ENCODE measurements at places on chromosomes 7 and 10. TPM values are rescaled to one million over a fixed set of nuclear protein-coding genes. Genes with fewer than 3 reads are reported as not detected.

- DNase-seq = no peak
Measured at GRCh38 chr10:43044961-43045621, 31.8 kb upstream of the RET start.

- DNase-seq = peak; percentile 66
Measured at GRCh38 chr7:151018421-151019129, 5.7 kb downstream of the ATG9B start.

- no peak for DNase-seq
Measured at GRCh38 chr7:57203161-57203791, 71.0 kb upstream of the ZNF479 start.

DNA sequence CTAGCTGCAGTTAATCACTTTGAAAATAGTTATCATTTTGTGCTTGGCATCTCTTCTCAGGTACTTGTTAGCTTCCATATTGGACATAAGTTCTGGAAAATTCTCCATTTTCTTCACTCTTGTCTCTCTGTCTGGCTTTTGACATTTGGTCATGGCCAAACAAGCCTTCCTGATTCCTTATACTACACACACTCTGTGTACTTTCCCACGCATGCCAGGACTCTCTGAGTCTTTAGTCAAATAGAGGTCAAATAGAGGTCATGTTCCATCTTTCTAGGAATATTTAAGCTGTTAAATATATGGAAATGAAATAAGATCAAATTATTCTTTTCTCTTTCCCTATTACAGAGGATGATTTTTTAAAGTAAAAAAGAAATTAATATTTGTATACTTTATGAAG, 235.5 kb upstream of the PLXDC2 start:
- no peak for DNase-seq

GRCh38 chr10:54402576-54402975, 398.5 kb downstream of the PCDH15 start:
- DNase-seq = no peak

- DNase-seq = no peak
Measured at GRCh38 chr7:157008206-157009169, 2.0 kb downstream of the MNX1 start.

- DNase-seq = no peak
Measured at GRCh38 chr10:72260239-72260975, 13.3 kb upstream of the DDIT4 start.

DNA sequence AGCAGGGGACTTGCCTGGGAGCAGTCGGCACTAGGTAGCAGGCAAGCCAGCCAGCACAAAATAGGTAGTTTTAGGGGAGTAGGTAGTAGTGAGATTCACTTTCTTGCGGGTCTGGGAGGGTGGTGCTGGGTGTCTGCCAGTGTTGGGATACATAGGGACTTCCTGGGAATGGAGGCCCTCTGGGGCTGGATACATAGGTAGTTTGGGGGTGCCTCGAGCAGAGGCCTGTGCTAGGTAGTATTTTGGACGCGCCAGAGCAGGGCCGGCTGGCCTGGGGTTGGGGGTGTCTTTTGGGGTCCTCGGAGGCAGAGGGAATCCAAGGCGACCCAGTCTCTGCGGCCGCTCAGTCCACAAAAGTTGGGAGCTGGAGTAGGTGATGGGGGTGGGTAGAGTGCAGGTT, 2.0 kb upstream of the HOXA3 start:
- no peak for DNase-seq

DNA sequence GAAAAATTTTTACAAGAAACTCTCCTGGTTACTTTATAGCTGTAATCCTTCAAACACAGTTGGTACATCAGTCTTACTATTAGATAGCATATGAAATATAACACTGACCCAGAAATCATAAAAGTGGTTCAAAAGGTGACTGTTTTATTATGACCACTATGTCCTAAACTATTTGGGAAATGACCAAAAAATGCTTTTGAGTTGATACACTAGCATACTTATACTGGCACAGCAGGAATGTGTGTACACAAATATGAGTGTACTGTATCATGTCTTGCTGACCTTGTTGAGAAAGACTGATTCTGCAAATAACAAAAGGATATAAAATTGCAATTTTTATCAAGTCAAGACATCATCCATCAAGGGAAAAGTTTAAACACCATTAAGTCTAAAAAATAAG, 24.3 kb downstream of the CSTF2T start:
- DNase-seq = no peak

DNA sequence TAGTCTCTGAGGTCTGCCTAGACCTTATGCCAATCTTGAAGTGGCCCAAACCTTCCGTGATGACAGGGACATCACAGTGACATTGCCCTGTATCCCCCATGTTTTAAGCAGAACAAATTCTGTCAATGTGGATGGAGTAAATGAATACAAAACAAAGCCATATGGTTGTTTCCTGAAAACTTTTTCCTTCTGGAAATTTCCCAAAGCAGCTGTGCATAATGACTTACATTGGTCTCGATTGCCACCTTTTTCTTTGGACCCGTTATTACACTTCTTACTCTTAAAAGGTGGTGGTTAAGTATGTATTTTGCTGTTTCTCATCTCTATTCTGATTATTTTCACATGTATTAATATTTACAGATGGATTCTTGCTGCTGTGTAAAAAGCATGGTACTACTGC, 411.2 kb upstream of the KLF6 start:
- no peak for DNase-seq

- DNase-seq = no peak
Measured at GRCh38 chr7:24911213-24911603, 68.8 kb downstream of the OSBPL3 start.

- no peak for DNase-seq
Measured at GRCh38 chr10:8043569-8044306, 10.8 kb upstream of the GATA3 start.

DNA sequence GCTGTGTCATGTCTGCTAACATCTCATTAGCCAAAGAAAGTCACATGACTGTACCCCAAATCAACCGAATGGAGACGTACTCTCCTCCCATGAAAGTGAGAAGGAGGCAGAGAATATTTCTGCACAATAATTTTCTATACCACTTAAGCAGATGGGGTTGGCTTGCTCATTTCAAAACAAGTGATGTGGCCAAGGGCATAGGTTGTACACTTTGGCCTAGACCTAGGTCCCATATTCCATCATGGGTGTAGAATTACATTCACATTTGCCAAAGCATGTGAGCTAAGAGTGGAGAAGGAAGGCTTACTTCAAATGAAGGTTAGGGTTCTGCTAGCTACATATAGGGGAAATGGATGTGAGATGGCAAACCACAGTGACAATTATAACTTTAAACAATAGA, 83.0 kb downstream of the ZNF365 start:
- no peak for DNase-seq

GRCh38 chr10:92657024-92657423, 32.7 kb upstream of the HHEX start:
- DNase-seq = no peak

AHR gene
- 60.9 TPM for polyA plus RNA-seq

GIMAP8 gene
- 24.8 TPM for polyA plus RNA-seq

RET gene
- polyA plus RNA-seq = 1.9 TPM

MBL2 gene
- not detected for polyA plus RNA-seq

TRPV6 gene
- 8.1 TPM for polyA plus RNA-seq

CALHM3 gene
- not detected for polyA plus RNA-seq

ANK3 gene
- polyA plus RNA-seq = 18.1 TPM
